ENCODE measurements at places on chromosomes 6 and 20.

GRCh38 chr20:719816-720215 is 44.2 kb upstream of the SCRT2 start:
- no peak for DNase-seq

DNA sequence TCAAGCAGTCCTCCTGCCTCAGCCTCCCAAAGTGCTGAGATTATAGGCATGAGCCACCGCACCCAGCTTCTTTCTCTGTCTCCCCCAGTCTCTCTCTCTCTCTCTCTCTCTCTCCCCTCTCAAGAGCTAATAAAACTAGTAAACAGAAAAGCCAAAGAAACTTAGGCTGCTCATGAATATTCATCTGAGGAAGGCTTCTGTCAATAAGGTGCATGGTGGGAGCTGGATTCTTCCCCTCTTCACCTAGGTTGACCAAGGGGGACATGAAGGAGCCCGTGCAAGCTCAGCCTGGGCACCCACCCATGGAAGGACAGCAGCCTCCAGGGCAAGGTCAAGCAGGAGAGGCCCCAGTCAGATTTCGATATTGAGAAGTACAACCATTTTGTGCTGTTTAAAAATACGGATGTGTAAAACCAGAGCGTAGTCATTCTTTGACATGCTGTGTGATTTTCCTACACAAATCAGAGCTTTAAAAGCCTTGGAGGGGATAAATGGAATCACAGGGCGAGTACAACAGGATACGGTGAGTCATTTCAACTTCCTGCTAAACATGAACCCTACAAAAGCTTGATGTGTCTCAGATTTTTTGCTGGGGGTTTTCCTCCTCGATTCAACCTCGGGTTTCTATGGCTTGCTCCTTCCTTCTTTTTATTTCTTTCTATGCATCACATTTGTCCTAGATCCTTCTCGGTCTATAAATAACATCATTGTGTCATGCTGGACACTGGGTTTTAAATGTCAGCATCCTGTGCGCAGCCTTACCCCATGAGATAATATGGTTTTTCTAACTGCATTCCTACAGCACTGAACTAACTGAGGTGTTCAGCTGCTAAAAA is 368.9 kb upstream of the JARID2 start:
- no peak for DNase-seq

- no peak for DNase-seq
These were observed 92.9 kb downstream of the RPS12 start for GRCh38 chr6:132907231-132907630.

DNA sequence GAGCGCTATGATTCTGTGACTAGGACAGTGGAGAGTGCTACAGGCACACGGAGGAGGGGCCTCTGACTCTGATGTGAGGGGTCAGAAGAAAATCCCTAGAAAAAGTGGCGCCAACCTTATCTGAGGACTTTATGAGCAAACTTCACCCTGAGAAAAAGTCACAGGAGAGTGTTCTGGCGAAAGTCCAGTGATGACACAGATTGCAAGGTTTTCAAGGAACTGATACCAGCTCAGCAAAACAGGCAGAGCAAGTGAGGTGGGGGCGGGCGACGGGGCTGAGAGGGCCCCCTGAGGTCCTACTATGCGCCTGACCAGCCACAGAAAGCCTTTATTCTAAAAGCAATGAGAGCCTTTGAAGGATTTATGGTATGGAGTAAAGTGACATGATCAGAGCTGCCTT is 73.3 kb downstream of the SLC22A23 start:
- DNase-seq: no peak

DNA sequence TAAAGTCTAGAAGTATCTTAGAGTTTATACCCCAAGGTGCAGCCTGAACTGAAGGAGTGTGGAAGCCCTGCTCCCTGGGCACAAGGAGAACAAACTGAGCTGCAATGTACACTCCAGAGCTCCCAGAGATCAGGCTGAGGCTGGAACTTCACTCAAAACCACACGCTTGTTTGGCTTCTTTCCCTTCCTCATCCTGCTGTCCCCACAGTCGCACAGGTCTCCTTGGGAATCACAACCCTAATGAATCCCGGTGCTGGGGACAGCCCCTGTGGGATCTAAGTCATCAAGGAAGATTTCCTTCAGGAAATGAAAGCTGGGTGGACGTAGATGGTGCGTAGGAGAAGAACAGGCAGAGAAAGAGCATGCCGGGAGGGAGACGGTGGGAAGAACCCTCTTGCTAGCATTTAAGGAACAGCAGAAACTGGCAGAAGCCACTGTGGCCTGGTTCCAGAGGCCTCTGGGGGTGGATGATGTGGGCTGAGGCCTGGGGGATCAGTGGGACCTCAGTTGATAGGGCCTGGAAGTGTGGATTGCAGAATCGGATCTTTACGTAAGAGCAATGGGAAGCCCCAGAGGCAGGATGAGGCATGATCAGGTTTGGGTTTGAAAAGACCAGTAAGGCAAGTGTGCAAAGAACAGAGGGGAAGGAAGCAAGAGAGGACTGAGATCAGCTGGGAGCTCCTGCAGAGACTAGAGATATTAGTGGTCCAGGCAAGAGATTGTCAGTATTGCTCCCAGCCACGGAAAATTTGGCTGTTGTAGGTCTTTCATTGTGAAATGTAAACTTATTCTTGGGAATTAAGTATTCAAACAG is 21.4 kb downstream of the CYP24A1 start:
- DNase-seq: no peak

DNA sequence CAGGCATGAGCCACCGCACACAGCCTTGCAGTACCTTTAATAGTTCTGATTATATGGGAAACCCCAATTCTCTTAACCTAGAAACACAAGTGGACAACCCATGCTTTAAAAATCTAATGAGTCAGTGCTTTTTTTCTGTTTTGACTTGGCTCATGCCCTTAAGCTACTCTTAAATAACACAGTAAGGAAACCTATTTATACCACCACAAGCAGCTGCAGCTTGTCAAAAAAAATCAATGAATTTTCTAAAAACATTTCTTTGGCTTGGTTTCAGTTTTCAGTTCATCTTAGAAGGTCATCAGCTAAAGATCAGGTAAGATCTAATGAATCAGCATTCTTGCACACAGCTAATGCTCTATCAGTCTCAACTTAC is 124.1 kb upstream of the DST start:
- no peak for DNase-seq

GRCh38 chr6:88872962-88873361 is 90.5 kb downstream of the RNGTT start:
- DNase-seq: no peak

GRCh38 chr6:164133095-164133494 is 718.6 kb downstream of the QKI start:
- DNase-seq: no peak

- DNase-seq: no peak
These were observed 9.2 kb downstream of the PXMP4 start for GRCh38 chr20:33710681-33711445.

GRCh38 chr6:90072935-90073464 is 178.7 kb downstream of the GJA10 start:
- no peak for DNase-seq

GRCh38 chr6:37588735-37589108 is 89.0 kb upstream of the CCDC167 start:
- DNase-seq: no peak

- no peak for DNase-seq
These were observed 48.9 kb downstream of the EBF4 start for GRCh38 chr20:2741463-2741862.

- DNase-seq: peak; percentile 69
These were observed 651 bp upstream of the BLTP3A start for GRCh38 chr6:34791164-34791700.

GRCh38 chr6:81384921-81385320 is 367.6 kb downstream of the TENT5A start:
- DNase-seq: no peak

GRCh38 chr6:3585320-3585935 is 128.6 kb upstream of the SLC22A23 start:
- no peak for DNase-seq

- DNase-seq: no peak
These were observed 301.3 kb downstream of the TFAP2B start for GRCh38 chr6:51120016-51120415.

- DNase-seq: no peak
These were observed 18.3 kb downstream of the FOXC1 start for GRCh38 chr6:1627827-1628560.

DNA sequence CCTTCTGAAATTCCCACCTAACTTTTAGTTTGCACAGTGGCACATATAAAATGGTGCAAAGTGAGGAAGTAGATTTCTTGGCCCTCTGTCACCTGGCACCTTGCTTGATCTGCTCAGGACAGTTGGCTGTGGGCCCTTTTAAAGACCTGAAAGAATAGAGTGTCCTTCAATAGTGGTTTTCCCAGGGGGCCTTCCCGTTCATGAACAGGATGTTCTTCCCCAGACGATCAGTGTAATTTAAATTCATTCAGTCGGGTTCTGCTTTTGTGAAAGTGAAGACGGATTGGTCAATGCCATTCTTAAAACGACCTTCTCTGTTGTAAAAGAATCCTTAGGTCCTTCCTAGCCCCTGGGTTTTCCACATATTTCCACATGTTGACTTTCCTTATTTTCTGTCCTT is 178.5 kb downstream of the SASH1 start:
- DNase-seq: no peak

DNA sequence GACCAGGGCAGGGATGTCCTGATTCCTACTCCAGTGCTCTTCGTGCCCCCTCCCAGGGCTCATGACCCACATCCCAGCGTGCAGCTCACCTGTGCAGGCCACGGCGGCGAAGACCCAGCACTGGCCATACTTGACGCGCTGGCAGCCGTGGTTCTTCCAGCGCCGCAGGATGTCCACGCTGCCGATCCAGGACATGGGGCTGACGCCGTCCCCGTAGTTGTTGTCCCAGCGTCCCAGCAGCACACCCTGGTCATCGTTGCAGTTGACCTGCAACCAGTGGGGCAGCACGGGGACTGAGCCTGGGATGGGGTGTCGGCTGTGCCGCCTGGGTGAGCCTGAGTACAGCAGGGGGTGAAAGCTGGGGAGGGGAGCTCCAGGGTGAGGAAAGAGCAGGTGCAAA is 18.4 kb downstream of the TGM2 start:
- DNase-seq: no peak

GRCh38 chr6:26028746-26029569 is 58.3 kb upstream of the HFE start:
- DNase-seq: no peak

Measured in SHP77 (cell line).